ENCODE measurements at places on chromosomes 7 and 10.

DNA sequence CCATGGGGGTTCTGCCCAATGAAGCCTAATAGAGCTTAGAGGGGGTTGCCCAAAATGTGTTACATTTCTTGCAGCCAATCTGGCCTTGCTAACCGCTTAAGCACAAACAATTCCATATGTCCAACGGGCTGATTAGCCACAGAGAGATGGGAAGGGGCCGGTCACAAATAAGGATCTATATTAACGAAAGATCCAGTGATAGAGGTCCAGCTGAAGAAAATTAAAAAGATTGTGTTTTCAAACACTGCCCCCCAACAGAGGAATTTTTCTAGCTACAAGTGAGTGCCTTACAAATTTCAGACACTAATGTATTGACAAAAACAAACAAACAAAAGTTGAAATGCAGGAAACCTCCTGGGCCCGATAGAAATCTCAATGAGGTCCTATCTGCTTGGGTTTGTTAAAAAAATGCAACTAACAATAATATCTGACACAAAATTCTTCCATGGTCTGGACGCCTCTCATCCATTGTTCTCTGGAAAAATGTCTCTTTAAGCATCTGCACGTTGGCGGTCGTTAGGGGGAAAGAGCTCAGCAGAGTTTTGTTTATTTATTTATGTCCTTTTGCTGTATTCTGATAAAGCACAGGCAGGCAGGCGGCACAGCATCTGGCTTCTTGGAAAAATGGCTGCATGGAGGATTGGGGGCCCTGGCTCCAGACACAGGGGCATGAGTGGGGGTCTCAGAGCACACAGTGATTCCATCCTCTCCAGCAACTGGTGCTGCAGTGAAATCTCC lies 402.0 kb downstream of the RPS24 start:
- no peak for DNase-seq

- peak; percentile 98 for DNase-seq
Measured at GRCh38 chr10:101031128-101031795, at the start of the genes PDZD7 and SFXN3. Gene PDZD7 (minus strand): TSS chr10:101031129. CDS start chr10:101030219, 910 bp downstream. Gene SFXN3 (plus strand): TSS chr10:101031234. CDS start chr10:101034695, 3,461 bp downstream.

DNA sequence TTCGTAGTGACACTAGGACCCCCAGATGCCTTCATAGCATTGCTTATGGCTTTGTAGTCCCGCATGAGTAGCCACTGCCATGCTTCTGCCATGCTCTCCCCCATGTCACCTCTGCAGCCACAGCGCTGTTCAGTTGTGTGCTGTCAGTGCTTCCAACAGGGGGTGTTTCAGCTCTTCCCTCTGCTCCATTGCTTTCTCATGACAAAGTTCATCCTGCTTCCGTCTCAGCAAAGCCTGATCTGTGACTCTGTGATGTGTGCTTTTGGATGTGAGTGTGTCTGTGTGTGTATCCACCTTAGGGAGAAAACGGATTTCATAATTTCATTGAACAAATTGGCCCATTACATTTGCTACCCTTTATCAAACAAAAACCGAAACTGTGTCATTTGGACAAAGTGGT lies 134.9 kb upstream of the SAMD8 start:
- no peak for DNase-seq

- DNase-seq = no peak
Measured at GRCh38 chr7:81503336-81503735, 266.5 kb downstream of the HGF start.

DNA sequence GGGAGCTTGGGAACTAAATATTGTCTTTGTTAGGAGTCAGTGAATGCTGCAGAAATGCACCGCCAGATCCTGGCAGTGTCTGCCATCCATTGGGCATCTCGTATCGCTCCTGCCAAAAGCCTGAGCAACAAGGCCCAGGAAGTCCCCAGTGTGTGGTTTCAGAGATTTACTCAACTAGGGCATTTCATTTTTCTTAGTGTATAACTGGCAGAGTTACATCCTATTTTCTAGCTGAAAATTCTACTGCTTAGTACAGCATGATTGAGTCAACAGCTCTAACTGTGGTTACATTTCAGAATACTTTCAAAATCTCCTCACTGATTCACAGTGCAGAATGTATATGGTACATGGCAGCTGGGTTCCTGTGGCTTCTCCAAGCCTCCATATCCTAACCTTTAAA lies 95.8 kb upstream of the CREB5 start:
- no peak for DNase-seq

DNA sequence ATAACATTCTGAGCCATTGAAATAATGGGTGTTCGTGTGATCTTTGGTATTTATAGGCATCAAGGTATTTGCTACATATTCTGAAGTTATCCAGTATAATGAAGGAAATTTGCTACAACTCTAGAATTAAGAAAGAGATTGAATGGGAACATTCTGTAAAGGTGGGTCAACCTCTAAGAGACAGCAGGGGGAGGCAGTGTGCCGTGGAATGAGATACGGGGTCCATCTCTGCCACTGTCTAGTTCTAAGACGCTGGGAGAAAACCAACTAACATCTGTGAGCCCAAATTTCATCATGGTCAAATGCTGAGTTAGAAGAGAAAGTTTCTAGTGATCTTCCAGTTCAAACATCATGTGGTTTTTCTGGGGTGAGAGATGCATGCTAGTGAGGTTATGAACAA lies 368.9 kb downstream of the SORCS1 start:
- no peak for DNase-seq

- DNase-seq = no peak
Measured at GRCh38 chr7:94375691-94376090, 19.0 kb upstream of the COL1A2 start.

DNA sequence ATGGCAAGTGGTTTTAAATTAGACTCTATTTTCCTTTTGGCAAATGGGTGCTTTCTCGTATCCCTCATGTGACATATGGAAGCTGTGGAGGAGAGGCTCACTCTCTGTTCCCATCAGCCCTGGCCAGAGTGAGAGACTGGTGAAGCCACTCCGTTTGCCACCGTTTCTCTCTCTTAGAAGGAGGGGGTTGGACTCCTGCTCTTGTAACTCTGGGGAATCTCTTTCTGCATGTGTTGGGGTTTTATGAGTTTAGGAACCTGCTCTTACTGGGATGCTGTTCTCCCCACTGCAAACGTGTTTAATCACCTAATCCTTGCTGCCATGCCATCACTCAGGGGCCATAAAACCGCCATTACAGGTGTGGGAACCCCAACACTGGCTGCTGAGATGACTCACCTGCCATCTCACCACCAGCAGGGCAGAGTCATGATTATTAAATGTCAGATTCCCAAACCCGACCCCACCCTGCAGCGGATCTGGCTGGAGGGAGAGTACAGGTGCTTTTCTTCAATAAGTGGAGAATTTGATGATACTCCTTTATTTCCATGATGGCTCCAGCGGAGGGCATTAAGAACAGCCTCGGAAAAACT lies 103.2 kb downstream of the ADCY1 start:
- peak; percentile 7 for DNase-seq

- no peak for DNase-seq
Measured at GRCh38 chr10:70594161-70594560, 8.4 kb downstream of the PRF1 start.

- DNase-seq = no peak
Measured at GRCh38 chr10:51783941-51784340, 84.5 kb upstream of the CSTF2T start.

DNA sequence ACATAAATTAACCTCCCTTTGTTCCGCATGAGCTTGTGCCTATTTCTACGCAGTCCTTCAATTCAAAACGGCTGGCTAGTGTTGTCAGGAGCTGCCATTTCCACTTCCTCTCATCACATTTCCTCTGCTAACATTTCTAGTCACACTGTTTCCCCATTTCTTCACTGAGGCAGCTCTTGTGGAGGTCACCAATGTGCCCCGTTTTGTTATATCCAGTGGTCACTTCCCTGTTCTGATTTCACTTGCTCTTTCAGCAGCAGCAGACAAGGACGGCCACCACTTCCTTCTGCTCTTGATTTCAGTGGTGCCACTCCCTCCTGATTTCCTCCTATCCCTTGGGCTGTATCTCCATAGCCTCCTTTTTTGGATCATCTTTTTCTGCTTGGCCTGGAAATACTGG lies 64.8 kb upstream of the SEC61G start:
- no peak for DNase-seq

DNA sequence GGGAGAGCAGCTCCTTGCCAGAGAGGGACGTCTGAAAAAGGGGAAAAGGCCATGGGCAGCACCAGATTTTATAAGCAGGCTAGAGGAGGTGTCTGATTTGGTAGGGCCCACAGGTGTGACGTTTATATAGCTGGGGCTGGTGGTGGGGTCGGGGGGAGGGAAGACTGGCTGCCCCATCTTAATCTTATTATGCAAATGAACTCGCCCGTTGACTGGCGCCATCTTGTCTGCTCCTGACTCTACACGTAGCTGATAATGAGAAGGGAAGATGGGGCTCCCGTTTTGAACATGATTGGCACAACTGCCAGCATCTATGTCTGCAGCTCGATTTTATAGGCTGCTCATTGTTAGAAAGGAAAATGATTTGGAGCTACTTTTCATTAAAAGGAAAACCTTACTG lies 28.6 kb upstream of the CADPS2 start:
- DNase-seq = no peak

DNA sequence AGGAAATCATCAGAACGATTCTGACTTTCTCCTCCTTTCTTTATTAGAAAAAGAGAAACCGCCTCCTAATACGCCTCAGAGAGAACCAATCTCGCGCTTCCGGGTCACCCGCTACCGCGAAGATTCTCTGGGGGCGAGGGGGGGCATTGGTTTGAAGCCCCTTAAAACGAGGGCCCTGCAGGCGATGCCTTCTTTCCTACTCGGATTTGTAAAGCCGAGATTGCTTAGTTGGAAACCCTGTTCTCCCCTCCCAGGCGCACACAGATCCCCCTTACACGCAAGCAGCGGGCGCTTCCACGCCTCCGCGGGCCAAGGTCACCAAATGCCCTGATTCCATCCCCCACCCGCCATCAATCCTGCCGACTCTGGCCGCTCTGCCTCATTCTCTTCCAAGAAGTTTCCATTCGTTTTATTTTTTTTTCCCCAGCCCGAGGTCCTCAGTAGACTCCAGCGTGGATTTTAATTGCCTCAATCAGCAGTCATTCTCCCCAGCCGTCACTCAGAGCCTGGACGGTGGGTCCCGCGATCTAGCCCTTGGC lies 1.1 kb upstream of the GAD2 start:
- no peak for DNase-seq

- DNase-seq = no peak
Measured at GRCh38 chr7:151242159-151243044, 6.1 kb downstream of the SMARCD3 start.

DNA sequence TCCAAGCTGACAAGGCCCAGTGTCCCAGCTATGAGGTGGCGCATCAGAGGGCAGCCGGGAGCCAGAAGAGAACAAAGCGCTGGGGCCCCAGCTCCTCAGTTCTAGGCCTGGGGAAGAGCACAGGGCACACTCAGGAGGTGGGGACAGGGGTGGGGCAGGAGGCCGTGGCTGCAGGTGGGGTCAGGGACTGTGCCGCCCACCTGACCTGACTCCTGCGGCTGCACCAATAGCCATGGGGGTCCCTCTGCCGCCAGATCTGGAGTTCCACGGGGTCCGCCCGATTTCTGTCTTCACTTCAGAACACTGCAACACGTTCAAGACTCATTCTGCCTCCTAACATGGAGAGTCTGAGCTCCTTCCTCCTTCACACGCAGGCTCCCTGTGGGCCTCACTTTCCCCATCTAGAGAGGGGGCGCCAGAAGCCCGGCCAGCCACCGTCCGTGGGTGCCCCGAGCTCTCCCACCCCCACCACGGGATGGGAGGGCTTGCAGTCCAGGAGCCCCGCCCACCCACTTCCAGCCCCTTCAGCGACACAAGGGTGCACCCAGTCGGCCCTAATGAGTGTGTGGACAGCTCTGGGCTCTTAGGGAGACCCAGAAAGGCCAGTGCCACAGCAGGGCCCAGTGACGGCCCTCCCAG lies 278.3 kb downstream of the MAD1L1 start:
- DNase-seq = no peak

- DNase-seq = no peak
Measured at GRCh38 chr7:37943905-37944736, 23.7 kb downstream of the EPDR1 start.

DNA sequence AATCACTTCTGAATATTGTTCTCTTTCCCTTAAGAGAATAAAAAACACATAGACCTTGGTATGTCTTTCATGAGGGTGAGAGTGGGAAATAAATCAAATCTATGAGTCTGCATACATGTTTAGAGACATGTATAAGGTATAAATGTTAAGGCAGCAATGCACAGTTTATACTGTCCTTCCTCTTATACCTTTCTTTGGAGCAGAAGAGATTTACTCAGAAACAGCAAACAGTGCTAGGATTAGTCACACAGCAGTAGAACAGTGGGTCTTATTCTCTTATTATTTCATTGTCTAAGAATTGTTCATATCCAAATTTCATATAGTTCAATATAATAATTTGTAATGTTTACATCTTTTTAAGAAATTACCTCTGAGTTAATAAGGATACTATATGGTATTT lies 126.7 kb upstream of the TMEM196 start:
- no peak for DNase-seq

DNA sequence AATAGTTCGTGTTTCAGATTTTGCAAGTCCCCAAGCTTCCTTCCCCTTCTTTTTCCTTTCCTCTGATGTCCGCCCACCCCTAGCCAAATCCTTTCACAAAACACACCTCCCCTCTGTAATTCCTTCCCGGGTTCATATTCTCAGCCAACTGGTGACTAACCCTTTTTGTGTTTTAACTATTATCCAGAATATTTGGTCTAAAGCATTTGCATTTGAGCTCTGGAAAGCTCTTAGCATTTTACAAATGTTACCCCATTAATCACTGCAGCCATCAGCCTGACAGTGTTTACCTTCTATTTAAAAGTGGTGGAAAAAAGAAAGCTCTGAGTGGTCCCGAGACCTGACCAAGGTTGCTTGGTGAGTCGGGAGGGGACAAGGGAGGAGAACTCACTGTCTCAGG lies 139.0 kb downstream of the CREB5 start:
- DNase-seq = no peak

DNA sequence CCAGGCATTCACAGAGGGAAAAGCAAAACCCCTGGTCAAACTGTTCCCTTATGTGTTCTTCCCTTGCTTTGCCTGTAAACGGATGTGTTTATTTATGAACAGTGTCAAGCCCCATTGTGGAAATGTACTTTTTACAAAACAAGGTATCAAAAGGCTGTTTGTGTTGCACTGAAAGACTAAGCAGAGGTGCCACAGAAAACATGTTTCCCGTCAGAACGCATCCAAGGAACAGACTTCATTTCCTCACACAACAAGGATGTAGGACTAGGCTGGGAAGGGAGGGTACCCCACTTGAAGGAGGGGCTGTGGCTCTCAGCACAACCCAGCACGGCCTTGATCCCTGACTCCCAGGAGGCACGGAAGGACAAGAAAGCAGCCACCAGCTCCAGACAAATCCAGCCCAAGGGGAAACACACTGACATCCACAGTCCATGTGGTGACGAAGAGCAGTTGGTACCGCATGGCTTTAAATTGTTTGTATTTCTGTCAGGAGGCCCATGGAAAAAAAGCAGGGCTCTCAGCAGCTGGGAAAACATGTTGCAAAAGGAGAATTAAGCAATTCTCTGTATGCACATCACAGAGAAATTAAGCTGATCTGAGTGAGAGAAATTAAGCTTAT lies 85.6 kb downstream of the RNF216 start:
- DNase-seq = no peak

- no peak for DNase-seq
Measured at GRCh38 chr10:89540420-89540949, 5.1 kb upstream of the SLC16A12 start.
